ENCODE measurements at places on chromosomes 7 and 10.
A peak's percentile ranks its signal among the peaks of the same experiment; 100 is the strongest.

GRCh38 chr10:89095701-89096391 is 105.2 kb downstream of the FAS start:
- DNase-seq = no peak

DNA sequence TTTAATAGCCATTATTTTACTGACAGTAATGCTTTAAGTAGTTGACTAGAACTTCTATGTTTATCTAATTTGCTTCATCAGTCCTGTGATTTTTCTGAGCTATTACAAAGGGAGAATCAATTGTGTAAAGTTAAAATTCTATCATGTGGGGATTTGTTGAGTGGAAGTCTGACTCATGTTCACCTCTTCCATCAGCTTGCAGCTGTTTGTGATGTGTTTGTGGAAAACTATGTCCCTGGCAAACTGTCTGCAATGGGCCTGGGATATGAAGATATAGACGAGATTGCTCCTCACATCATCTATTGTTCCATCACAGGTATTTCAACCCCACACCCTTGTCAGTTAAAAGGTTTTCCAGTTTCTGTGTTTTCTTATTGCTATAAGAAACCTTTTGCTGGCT is 59.9 kb downstream of the SUGCT start:
- no peak for DNase-seq

- DNase-seq = peak; percentile 30
These were observed at the start of gene HOXA13 for GRCh38 chr7:27199849-27200760. TSS of gene HOXA13 (minus strand) at chr7:27200091. CDS start at chr7:27200077, 14 bp downstream.

GRCh38 chr10:22737587-22737986 is 23.2 kb upstream of the PIP4K2A start:
- no peak for DNase-seq

DNA sequence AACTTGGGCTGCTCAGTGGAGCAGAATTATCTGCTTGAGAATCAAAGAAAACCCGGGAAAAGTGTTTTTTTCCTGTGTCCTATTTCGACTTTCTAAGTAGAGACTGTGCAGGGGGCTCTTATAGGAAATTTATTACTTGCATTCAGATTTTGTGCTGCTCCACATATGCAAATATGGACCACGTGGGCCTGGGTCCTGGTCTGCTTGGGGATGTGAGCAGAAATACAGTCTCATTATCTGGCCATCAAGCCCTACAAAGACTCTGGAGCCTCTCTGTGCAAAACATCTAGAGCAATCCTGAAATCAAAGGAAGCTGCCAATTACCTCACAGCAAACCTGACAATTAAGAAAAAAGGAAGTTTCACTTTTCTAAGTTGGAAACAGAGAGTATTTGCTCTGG is 216.9 kb downstream of the LRMDA start:
- no peak for DNase-seq

GRCh38 chr7:130463553-130464434 is 23.0 kb upstream of the CEP41 start:
- no peak for DNase-seq

- no peak for DNase-seq
These were observed 130.3 kb downstream of the CD36 start for GRCh38 chr7:80768756-80769155.

- no peak for DNase-seq
These were observed 22.9 kb downstream of the GTF2IRD1 start for GRCh38 chr7:74476626-74477025.

DNA sequence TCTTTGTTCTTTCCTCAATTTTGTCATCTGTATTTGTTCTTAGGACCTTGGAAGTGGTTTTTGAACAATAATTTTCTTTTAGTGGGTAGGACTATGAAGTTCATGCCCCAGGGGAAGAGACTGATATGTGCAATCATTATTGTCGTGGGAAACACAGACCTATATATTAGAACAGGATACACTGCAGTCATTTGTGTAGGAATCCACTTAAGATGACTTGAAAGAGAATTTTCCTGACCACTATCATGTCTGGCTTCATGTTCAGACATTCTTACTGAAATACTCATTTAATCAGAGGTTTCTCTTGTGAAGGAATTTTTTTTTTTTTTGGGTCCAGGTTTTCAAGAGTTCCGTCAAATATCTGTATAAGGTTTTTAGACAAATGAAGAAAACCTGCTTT is 163.6 kb downstream of the SUGCT start:
- DNase-seq = no peak

DNA sequence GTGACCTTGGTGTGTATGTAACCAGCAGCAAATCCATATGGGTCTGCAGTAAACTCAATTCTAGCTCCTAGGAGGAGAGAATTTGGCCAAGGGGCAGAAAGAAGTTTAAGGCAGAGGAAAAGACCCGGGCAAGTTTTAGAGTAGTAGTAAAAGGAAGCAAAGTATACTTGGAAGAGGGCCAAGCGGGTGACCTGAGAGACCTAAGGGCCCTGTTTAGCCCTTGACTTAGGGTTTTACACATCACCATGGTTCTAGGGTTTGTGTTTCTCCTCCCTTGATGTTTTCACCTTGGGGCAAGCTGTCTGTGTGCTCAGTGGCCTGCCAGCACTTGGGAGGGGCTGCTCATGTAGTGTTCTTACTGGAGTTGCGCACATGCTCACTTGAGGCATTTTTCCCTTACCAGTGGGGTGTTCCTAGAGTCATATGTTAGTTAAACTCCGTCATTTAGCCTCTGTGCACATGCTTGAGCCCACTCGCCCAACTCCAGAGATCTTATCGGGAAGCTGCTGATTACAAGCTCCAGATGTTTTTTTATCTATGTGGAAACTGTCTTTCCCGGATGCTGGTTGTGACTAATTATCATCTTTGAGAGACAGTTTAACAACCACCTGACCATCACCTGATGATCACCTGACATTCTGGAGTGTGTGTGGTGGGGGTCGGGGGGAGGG is 137.6 kb upstream of the PRSS1 start:
- DNase-seq = no peak

DNA sequence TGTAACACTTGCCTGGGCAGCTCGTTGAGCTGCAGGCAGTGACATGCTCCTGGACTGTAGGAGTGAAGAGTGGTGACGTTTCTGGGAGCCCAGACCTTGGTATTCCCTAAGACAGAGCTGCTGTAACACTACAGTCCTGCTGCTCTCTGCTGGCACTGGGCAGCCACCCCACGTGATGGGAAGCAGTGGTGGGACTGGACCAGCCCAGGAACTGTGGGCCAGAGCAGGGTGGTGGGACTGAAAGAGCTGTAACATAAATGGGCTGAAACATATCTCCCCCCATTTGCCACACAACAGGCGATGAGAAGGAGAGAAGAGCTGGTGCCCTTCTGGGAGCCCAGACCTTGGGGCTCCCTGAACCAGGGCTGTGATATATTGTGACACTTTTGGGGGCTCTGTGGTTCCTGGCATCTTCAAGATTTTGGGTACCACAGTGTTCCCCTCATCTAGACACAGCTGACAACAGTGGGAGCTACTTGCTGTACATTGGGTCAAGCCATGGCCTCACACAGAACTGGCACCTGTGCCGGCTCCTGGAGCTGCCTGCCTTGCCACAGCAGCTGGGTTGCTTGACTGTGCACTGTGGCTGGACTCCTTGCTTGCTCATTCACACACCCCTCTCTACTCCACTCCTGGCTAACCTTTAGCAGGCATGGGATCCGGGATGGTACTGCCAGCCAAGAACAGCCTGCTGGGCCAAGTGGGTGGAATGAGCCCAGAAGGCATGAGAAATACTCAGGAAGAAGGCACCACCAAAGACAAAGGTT is 161.3 kb upstream of the PCDH15 start:
- DNase-seq = no peak

- DNase-seq = no peak
These were observed 9.7 kb downstream of the FHIP2A start for GRCh38 chr10:114831186-114831867.

- DNase-seq = no peak
These were observed 600.9 kb upstream of the MKI67 start for GRCh38 chr10:128727114-128727513.

DNA sequence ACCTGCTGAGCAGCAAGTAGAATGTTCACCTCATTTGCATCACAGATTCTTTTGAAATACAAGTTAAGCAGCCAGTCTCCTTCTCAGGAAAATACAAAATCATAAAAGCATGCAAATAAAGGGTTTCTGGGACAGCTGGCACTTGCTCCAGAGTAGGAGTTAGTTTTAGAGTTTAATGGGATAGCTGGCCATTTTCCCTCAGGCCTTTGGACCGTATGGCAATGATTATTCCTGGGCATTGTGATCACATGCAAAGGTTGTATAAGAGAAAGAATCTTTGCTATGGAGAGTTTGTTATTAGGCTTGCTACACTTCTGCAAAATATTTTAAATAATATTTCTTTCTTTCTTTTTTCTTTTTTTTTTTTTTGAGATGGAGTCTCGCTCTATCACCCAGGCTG is 240.8 kb downstream of the CDK14 start:
- DNase-seq = no peak

- peak; percentile 55 for DNase-seq
These were observed 469 bp downstream of the PPP3CB start for GRCh38 chr10:73495226-73495883.

DNA sequence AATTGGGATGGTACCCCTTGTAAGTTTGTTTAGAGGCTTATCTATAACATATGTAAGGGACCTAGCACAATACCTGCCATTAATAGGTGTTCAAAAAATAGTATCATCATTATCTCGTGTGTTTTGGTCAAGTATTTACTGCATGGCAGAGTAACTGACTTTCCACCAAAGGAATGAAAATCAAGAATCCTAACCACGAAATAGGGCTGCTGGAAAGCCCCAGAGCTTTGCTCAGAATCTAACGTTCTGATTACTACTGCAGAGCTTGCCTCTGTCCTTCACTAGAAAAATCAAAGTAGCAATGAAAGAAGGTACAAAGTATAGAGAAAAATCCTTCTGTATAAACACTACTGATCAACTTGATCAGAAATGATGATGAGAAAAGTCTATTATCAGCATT is 34.9 kb downstream of the DCLRE1C start:
- no peak for DNase-seq

DNA sequence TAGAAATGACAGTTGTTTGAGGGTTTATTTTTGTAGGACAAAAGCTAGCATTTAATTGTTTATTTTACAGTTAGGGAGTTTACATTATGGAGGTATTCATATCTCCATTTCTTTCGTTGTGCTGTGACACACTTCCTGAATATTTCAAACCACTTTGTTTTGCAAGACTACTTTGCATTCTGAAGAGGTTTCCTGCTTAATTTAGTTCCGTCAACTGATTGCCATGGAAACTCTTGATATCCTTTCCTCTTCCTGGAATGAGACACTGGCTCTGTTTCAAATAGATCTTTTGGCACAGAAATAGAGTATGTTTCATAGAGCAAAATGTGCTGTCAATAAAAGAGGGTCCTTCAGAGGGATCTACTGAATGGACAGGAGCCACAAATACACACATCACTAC is 159.5 kb upstream of the AGR3 start:
- peak; percentile 15 for DNase-seq

- peak; percentile 91 for DNase-seq
These were observed 35.4 kb downstream of the TRIL start for GRCh38 chr7:28922624-28923331.

DNA sequence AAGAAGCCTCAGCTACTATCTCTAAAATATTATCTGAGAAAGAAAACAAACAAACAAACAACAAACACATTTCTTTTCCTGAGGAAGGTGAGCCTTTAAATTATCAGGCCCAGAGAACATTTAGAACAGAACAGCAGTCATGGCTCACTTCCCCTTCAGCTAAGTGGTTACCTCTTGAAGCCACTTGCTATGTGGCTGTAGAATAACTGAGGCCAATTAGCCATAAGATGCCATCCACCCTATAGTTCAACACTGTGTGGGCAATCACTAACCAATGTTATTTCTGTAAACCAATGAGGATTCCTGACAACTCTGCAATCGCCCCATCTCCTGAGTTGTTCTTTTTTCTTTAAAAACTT is 3.7 kb upstream of the UPP1 start:
- DNase-seq = no peak

- DNase-seq = no peak
These were observed 25.2 kb upstream of the TTYH3 start for GRCh38 chr7:2606539-2606936.

DNA sequence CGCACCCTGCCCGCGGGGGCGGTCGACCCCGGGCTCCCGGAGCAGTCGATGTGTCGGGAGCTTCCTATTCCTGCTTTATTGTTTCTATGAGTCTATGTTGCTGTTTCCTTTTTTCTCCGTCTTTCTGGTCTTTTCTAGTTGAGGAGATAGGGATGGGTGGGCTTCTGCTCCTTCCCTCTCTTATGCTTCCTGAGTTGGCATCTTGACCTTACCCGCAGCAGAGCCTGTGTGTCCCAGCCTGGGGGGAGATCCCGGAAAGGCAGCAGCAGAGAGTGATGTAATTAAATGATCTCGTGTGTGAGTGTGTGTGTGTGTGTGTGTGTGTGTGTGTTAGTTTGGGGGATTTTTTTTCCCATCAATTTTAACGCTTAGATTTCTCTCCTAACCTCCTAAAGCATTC is 486 bp upstream of the SORCS1 start:
- DNase-seq = no peak

GRCh38 chr7:36023033-36023560 is 130.0 kb upstream of the EEPD1 start:
- DNase-seq = no peak

DNA sequence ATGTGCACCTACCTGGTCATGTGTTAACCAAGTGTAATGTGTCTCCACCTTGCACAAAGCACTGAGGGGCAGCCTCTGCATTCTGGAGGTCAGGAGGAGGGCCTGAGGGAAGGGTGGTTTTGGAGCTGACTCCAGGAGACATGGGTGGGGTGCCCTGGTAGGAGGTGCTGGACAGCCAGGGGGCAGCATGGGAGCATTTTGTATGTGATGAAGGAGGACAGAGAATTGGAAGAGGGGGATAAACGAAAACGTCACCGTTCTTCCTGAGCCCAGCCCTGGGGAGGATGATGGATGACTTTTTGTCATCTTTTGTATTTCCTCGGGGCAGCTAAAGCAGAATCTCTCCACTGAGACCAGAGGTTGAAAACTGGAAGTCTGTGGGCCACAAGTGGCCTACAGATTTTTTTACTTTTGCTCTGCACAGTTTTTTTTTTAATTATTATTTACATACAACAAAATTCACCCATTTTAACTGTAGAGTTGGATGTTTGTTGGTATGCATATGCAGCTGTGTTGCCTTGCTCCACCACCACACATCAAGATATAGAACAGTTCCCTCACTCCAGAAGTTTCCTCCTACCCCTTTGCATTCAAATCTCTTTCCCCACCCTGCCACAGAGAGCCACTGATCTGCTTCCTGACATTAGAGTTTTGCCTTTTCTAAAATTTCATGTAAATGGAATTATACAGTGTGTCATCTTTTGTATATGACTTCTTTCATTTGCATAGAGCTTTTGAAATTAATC is 242.5 kb downstream of the VTI1A start:
- DNase-seq = peak; percentile 19

- DNase-seq = no peak
These were observed 20.5 kb downstream of the FBH1 start for GRCh38 chr10:5910323-5911100.
